ENCODE measurements at places on chromosomes 13 and 19.

DNA sequence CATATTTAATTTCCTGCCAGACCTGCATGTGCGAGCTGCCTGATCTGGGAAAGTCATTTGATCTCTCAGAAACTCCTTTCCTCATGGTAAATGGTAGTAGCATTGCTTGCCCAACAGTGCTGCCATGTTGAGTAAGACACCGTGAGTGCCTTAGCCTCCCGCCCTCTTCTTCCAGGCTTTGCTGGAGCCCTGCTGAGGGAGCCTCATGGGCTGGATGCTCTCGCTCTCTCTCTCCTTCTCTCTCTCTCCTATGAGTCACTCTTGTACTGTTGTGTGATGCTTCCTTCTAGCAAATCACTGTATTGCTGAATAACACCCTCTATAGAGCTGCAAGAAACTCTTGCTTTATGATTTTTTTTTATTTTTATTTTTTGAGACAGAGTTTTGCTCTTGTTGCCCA is 365.5 kb downstream of the UQCRFS1 start:
- no peaks in the 10 kb centered on the region for H3K4me1 ChIP-seq
- no peak for DNase-seq
- H3K4me3 ChIP-seq, result no peak overlapping the region
- H3K27ac ChIP-seq, result no peak overlapping the region
- no peaks in the 10 kb centered on the region for H3K27me3 ChIP-seq

DNA sequence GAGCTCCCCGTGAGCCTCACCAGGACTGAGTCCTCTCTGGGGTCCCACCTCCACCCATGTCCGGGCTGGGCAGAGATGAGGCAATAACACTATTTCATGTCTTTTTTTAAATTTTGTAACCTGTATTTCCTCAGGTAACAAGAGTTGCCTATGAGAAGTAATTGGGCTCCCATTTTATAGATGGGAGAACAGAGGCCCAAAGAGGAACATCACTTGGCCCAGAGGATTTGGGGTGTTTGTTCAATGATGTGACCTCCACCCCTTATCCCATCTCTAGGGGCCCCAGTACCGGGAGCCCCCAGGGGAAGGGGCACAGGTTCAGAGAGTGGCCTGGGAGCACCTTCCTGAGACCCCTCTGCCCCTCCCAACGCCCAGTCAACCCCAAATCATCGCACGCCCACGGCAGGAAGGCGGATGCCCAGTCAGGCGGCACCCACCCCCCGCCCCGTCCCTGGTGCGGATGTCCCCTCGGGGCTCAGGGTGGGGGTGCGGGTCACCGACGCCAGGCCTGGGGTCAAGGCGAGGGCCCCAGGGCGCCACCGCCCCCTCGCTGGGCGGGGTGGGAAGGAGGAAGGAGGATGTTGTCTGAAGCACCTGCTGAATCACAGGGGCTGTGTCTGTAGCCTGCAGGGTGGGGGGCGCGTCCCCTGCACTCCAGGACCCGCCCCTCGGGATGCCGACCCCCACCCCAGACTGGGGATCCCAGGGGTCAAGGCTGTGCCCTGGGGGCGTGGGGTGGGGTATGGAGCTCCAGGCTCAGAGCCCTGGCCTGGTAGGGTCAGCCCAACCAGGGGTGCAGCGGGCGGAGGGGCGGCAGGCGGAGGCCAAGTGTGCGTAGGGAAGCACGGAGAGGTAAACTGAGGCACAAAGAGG is 9.0 kb upstream of the CIRBP start:
- peak; percentile 83 for DNase-seq
- H3K4me1 ChIP-seq, result peaks cover 50% of the 10 kb centered on the region
- peaks cover 32% of the 10 kb centered on the region for H3K36me3 ChIP-seq
- peak overlapping the region; percentile 96 for H3K27ac ChIP-seq
- peak overlapping the region; percentile 98 for H3K4me3 ChIP-seq

DNA sequence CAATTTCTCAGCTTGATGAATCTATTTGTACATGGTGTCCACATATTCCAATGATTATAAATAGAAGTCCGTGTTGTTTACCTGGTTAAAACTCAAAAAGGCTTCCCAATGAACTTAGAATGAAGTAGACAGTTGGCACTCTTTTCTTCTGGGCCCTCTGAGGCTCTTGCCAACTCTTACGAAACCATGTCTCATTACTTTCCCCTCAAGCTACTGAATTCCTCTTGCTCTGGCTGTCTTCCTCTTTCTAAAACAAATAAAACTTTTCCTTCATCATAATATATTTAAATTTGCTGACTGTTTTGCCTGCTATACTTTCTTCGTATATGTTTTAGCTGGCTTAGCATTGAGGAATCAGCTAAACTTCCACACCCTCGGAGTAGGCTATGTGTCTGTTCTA is 139.7 kb downstream of the SLITRK6 start:
- H3K4me3 ChIP-seq, result no peak overlapping the region
- H3K27me3 ChIP-seq, result no peaks in the 10 kb centered on the region
- H3K27ac ChIP-seq, result no peak overlapping the region
- H3K36me3 ChIP-seq, result no peaks in the 10 kb centered on the region
- no peak for DNase-seq
- H3K4me1 ChIP-seq, result no peaks in the 10 kb centered on the region

GRCh38 chr13:89796196-89796595 is 1551.3 kb upstream of the MIR17HG start:
- no peaks in the 10 kb centered on the region for H3K27me3 ChIP-seq
- H3K4me1 ChIP-seq, result no peaks in the 10 kb centered on the region
- no peaks in the 10 kb centered on the region for H3K36me3 ChIP-seq
- no peak overlapping the region for H3K27ac ChIP-seq
- H3K4me3 ChIP-seq, result no peak overlapping the region
- no peak for DNase-seq

DNA sequence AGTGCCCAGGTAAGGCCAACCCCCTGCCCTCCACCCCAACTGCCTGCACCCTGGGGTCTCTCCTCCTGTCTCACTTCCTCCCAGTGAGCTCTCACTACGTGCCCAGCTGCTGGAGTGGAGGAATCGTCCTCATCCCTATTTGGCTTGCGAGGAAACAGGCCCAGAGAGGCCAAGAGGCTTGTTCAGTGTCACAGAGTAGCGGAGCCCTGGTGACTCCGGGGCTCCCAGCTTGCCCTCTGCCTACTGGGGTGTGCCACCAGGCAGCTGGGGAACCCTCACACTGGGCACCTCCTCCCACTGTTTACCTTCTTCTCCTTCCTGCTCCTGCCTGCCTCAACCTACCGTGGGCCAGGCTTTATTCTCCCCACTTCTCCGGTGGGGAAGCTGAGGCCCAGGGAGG is 5.6 kb downstream of the TMED1 start:
- H3K4me1 ChIP-seq, result peaks cover 2% of the 10 kb centered on the region
- peak overlapping the region; percentile 24 for H3K27ac ChIP-seq
- H3K27me3 ChIP-seq, result no peaks in the 10 kb centered on the region
- no peak overlapping the region for H3K4me3 ChIP-seq

DNA sequence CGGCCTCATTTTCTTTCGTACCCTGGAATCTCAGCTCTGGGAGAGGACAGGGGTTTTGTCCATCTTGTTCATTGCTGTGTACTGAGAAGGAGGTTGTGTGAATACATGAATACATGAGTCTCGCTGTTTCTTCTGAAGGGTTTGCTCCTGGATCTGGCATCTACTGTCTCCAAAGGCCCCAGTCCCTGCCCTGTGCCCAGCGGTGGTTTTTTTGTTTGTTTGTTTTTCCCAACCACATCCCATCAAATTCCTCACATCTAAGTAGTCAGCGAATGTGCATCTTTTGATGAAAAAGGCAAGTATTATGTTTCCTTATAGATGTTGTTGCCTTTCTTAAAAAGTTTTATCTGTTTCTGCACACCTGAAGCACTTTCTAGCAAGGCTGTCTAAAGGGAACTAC is 12.5 kb downstream of the DCAF15 start:
- no peaks in the 10 kb centered on the region for H3K4me1 ChIP-seq
- no peak overlapping the region for H3K27ac ChIP-seq
- peaks cover 14% of the 10 kb centered on the region for H3K36me3 ChIP-seq
- no peaks in the 10 kb centered on the region for H3K27me3 ChIP-seq
- no peak for DNase-seq

DNA sequence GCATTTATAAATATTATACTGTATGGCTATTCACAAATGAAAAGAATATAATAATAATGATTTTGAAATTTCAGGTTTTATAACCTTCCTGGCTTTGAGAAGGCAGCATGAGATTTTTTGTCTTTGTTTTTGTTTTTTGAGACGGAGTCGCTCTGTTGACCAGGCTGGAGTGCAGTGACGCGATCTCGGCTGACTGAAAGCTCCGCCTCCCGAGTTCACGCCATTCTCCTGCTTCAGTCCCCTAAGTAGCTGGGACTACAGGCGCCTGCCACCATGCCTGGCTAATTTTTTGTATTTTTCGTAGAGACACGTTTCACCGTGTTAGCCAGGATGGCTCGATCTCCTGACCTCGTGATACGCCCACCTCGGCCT is 64.1 kb downstream of the ZNF429 start:
- H3K27ac ChIP-seq, result peak overlapping the region; percentile 95
- no peaks in the 10 kb centered on the region for H3K27me3 ChIP-seq
- DNase-seq, result peak; percentile 78
- H3K4me3 ChIP-seq, result peak overlapping the region; percentile 91
- peaks cover 28% of the 10 kb centered on the region for H3K4me1 ChIP-seq

- peak overlapping the region; percentile 89 for H3K4me3 ChIP-seq
- no peaks in the 10 kb centered on the region for H3K27me3 ChIP-seq
- peak overlapping the region; percentile 93 for H3K27ac ChIP-seq
- no peak for DNase-seq
These were observed 671 bp upstream of the SLC46A3 start for GRCh38 chr13:28719227-28720055.

DNA sequence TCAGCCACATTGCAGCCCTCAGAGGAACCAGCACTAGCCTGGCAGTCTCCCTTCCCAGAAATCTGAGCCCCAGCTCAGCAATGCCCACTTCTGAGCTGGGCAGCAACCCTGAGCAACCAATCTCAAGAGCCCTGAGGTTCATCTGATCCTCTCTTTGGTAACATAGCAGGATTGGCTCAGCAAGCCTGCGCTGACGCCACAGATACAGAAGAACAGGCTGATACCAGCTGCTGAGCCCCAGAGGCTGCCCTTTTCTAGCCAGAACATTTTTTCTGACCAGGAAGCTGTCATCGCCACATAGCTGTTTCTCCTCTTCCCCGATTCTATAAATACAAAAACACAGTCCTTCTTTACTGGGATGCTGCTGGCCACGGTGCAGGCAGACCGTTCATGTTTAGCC is 59.8 kb downstream of the TRPM4 start:
- no peak for DNase-seq
- no peak overlapping the region for H3K4me3 ChIP-seq
- H3K4me1 ChIP-seq, result no peaks in the 10 kb centered on the region
- no peak overlapping the region for H3K27ac ChIP-seq

DNA sequence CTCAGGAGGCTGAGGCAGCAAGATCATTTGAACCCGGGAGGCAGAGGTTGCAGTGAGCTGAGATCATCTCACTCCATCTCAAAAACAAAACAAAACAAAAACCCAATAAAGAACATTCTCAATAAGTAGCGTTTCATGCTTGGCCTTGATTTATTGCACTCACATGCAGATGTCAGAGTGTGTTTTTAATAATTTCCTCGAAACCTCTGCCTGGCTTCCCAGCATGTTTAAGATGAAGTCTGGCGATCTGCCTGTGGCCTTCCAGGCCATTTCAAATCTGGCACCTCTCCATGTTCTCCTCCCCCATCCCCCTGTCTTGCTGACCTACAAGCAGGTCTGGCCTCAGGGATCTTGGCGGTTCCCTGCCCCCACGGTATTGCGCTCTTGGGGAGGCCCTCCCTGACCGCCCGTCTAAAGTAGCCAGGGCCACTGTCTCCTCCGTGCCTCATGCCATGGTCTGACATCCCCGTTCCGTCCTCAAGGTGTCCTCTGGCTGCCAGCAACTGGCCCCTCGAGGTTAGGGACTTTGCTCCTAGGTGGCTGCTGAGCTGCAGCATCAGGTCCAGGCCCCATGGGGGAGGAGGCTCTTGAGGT is 1.6 kb downstream of the WDR88 start:
- no peaks in the 10 kb centered on the region for H3K27me3 ChIP-seq
- H3K27ac ChIP-seq, result no peak overlapping the region
- H3K36me3 ChIP-seq, result peaks cover 6% of the 10 kb centered on the region
- H3K4me3 ChIP-seq, result peak overlapping the region; percentile 63
- no peak for DNase-seq

DNA sequence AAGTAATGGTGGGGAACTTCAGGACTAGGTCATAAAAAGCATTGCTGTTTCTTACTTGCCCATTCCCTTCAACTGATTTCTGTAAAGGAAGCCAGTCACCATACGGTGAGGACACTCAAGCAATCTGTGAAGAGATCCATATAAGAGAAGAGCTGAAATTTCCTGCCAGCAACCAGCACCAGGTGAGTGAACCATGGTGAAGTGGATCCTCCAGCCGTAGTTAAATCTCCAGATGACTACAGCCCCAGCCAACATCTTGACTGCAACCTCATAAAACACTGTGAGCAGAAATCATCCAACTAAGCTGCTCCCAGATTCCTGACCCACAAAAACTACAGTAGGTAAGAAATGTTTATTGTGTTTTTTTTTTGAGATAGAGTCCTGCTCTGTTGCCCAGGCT is 3.8 kb upstream of the SLC6A16 start:
- peaks cover 11% of the 10 kb centered on the region for H3K36me3 ChIP-seq
- no peak for DNase-seq
- H3K4me3 ChIP-seq, result no peak overlapping the region

DNA sequence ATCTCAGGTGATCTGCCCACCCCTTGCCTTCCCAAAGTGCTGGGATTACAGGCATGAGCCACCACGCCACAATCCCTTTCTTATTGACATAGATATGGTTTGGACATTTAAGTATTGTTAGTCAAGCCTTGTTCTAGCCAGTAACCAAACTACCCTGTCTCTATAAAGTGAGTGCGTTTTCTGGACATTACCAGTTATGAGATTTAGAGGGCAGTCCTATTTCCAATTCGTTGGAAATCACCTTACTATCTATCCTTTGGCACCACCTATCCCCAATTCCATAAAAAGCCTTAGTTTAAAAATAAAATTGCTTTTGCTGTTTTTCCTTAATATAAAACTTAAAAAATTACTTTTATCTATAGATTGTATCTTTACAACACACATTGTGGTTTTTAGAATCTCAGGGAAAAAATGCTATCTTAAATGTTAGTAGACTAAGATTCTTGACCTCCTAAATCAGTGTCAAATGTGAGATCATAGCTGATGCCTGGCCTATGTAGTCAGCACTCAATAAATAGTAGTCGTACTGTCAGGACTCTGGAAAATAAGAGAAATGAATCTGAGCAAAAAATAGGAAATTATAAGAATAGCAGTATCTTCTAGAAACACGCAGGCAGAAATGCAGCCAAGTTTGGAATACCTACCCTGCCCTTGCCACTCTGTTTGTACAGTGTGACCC is 57.0 kb downstream of the NUFIP1 start:
- peaks cover 8% of the 10 kb centered on the region for H3K4me1 ChIP-seq
- no peak for DNase-seq
- no peak overlapping the region for H3K4me3 ChIP-seq
- H3K27ac ChIP-seq, result no peak overlapping the region
- H3K36me3 ChIP-seq, result no peaks in the 10 kb centered on the region

All from activated CD8-positive, alpha-beta T cell treated with anti-CD3 and anti-CD28 coated beads for 36 hours (primary cell).